ENCODE measurements at places on chromosomes 3 and 15. TPM values are rescaled to one million over a fixed set of nuclear protein-coding genes. Genes with fewer than 3 reads are reported as not detected.

FOXB1 gene
- total RNA-seq = not detected

DISP2 gene
- under 0.01 TPM for total RNA-seq

FAM81A gene
- 0.09 TPM for total RNA-seq

BFSP2 gene
- total RNA-seq = not detected

TRIM71 gene
- total RNA-seq = not detected

ARGFX gene
- total RNA-seq = not detected

SLC9C1 gene
- 0.11 TPM for total RNA-seq

NEK11 gene
- 3.6 TPM for total RNA-seq

GABRR3 gene
- not detected for total RNA-seq

RARRES1 gene
- total RNA-seq = 0.98 TPM

PARP15 gene
- total RNA-seq = 0.11 TPM

PIERCE2 gene
- 0.76 TPM for total RNA-seq

GOLGA8R gene
- 0.33 TPM for total RNA-seq

NOX5 gene
- under 0.01 TPM for total RNA-seq

TM6SF1 gene
- total RNA-seq = 19.7 TPM

AGTR1 gene
- not detected for total RNA-seq

SGO1 gene
- total RNA-seq = 1.2 TPM

SATB1 gene
- 3.9 TPM for total RNA-seq
